ENCODE measurements at places on chromosomes 1 and 21. TPM values are rescaled to one million over a fixed set of nuclear protein-coding genes. Genes with fewer than 3 reads are reported as not detected.

GRCh38 chr1:119988306-119989062 is 81.0 kb downstream of the NOTCH2 start:
- no peak for DNase-seq

- no peak for DNase-seq
Observed at GRCh38 chr1:3036447-3037280, 15.4 kb downstream of the ACTRT2 start.

GRCh38 chr1:93651695-93652094 is 29.9 kb downstream of the BCAR3 start:
- DNase-seq, result no peak

GRCh38 chr1:203644191-203644590 is 17.6 kb downstream of the ATP2B4 start:
- no peak for DNase-seq

Gene NR1I3
- 0.10 TPM for polyA plus RNA-seq

DNA sequence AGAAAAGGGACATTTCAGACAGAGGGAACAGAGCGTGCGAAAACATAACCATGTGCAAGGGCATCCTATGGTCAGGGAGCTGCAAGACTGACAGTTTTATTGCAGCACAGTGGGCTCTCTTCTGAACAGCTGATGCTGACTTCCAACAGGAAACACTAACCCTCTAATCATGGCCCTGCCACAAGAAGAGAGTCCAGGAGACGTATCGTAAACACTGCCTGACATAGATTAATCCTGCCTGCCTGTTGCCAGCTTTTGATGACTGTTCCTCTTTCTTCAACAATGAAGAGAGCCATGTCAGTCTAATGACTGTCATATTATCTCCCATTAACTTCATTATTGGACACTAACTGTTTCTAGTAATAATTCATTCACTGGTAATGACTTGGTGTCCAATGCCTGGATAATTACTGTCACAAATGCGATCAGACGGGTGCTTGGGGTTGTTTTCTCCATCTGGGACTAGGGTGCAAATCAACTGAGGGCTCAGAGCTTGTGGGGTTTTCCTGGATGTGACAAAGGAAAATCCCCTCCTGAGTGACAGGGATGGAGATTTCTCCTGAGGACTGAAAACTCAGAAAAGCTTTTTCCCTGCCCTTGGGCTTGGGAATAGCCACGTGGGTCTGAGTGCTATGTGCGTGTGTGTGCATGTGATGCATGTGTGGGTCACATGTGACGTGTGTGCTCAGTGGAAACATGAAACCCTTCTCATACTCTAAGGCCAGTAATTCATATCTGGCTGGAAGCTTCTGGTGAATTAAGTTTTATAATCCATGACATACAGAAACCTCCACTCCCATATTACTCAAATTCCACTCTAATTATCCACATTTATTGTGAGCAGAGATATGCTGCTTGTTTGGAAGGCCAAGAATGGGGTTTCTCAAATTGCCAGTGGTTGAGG is 144.0 kb upstream of the PLXNA2 start:
- no peak for DNase-seq

DNA sequence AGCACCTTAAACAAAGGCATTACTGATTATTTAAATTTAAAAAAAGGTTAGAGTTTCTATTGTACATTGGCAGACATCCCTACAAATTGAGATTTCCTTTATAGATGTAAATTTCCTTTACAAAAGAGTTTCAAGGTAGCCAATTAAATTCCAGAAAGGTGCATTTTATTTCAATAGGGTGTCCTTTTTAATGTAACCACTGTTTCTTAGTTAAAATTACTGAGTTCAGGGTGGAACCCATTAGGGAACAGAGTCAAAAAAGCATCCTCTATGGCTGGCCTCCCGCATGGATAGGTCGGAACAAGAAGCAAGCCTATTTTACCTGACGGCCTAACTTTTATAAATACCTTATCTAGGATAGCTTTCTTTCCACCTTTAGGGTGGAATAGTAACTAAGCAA is 24.4 kb downstream of the TCP10L start:
- no peak for DNase-seq

DNA sequence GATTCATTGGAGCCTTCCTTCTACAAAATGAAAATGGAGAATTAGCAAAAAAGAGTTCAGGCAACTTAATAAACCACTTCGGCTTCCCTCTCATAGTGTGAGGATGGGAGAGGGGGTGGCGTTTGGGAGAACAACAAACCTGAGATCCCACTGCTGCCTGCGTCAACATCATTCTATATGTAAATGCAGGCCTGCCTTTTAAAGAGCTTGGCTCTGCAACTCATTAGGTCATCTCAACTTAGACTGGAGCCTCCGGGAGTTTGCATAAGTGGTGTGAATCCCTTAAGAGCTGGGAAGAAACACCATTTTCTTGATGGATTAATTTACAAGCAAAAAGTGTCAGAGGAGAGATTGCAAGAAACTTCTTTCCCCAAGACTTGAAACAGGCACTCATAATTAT is 127.6 kb upstream of the DAB1 start:
- no peak for DNase-seq

DNA sequence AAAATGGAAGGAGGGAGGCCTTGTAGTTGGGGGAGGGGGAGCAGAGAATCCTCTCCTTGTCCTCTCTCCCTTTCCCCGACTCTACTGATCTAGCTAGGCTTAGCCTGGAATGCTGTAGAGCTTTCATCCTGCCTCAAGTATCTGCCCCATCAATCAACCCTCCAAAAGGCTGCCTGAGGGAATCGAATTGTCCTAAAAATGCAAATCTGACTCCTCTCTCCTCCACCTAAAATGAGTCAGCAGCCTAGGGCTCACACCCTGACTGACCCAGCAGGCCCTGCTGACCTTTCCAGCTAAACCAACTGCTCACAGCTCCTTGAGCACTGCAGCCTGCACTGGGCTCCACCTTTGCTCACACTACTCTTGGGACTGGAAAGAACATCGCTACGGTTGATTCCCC is 2.8 kb downstream of the HPDL start:
- DNase-seq, result no peak
